A549 treated with GW870086 at 1 μM for 4 hours (cell line): ENCODE measurements at places on chromosomes 5 and 9. TPM values are rescaled to one million over a fixed set of nuclear protein-coding genes. Genes with fewer than 3 reads are reported as not detected.

LHX3 gene
- total RNA-seq = 0.07 to 0.13 TPM (median 0.08 TPM) in 4 of 5 replicates, not detected in the other

SH3GLB2 gene
- total RNA-seq = 33.8 to 53.5 TPM (median 49.7 TPM) in 5 replicates

INIP gene
- 13.8 to 21.0 TPM (median 15.9 TPM) in 5 replicates for total RNA-seq

DIRAS2 gene
- not detected in 5 replicates for total RNA-seq

PPP3R2 gene
- total RNA-seq = not detected in 5 replicates

IFNA13 gene
- not detected in 5 replicates for total RNA-seq

PTRH1 gene
- total RNA-seq = 14.7 to 19.9 TPM (median 18.1 TPM) in 5 replicates

HTR4 gene
- not detected in 5 replicates for total RNA-seq

MARCOL gene
- not detected in 5 replicates for total RNA-seq

NCBP1 gene
- total RNA-seq = 22.9 to 27.6 TPM (median 26.3 TPM) in 5 replicates
